MM.1S (cell line): ENCODE measurements at places on chromosomes 3 and 15.

DNA sequence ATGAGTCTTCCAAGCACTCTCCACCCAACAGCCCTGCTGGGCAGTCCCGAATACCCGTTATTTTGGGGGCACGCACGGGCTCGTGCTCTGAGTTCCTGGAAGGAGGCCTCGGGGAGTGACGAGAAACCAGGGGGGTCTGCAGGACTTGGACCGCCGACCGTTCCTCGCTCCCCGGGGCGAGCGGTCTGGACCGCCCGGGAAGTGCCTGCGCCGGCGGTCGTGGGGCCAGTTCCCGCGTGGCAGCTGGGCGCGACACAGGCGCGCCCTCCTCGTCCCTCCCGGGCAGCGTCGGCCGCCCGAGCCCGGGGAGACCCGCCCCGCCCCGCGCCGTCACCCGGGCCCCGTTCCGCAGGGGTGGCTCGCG, 387 bp downstream of the GNB4 start:
- DNase-seq: no peak

DNA sequence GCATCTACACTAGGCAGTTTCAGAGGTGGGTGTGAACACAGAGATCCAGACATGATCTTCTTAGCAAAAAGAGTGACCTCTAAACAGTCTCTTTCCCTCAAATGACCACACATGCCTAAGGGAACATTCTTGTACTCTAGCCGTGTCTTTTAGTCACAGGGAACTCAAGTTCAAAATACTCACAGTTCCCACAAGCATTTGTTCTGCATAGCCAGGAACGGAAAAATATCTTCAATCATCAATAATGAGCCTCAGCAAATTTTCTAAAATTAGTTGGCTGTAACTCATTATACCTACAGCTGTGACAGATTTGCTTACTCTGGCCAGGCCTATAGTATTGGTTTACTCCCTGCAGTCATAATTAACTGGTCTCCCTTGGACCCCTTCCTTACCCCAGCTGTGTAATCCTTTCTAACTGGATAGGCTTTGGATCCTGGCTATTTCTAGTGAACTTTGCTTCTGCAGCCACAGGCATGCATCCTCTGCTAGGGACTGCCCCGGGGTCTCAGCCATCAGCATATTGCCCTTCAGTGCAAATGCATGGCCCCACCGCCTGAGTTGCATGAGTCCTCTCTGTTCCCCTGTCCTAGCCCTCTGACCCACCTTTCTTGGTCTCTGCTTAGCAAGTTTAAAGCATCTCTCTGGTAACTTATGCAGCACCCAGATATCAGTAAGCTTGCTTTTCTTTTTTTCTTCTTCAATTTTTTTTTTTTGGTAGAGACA, 56.0 kb upstream of the HACD2 start:
- DNase-seq: no peak

DNA sequence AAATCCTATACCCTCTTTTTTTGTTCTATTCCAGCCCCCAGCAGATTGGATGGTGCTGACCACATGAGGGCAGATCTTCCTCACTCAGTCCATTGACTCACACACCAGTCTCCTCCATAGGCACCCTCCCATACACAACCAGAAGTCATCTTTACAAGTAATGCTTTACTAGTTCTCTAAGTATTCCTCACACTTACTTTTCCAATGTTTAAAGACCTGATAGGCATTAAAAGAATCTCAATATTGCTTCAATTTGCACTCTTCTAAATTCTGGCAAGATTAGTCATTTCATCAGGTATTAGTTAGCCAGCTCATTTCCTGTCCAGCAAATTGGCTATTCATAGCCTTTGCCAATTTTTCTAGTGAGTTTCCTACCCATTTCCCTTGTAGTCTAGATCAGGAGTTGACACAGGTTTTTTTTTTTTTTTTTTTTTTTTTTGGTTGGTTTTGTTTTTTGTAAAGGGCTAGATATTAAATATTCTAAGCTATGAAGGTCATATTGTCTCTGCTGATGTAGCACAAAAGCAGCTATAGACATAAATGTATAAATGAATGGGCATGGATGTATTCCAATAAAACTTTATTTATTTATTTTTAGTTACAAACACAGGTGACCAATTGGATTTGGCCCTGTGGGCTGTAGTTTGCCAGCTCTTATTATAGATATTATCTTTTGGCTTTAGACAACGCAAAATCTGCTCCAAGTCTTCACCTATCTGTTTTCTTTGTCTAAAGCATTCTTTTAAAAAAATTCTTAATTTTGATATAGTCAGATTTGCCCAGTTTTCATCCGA, 76.1 kb downstream of the ABHD5 start:
- DNase-seq: no peak

- DNase-seq: no peak
Measured at GRCh38 chr3:172103724-172104123, 64.3 kb downstream of the FNDC3B start.

GRCh38 chr15:51022206-51022605, 72.5 kb downstream of the TNFAIP8L3 start:
- no peak for DNase-seq

GRCh38 chr15:90624278-90624981, 92.7 kb upstream of the BLM start:
- DNase-seq: no peak

GRCh38 chr15:92121047-92121446, 267.5 kb downstream of the SLCO3A1 start:
- DNase-seq: no peak

DNA sequence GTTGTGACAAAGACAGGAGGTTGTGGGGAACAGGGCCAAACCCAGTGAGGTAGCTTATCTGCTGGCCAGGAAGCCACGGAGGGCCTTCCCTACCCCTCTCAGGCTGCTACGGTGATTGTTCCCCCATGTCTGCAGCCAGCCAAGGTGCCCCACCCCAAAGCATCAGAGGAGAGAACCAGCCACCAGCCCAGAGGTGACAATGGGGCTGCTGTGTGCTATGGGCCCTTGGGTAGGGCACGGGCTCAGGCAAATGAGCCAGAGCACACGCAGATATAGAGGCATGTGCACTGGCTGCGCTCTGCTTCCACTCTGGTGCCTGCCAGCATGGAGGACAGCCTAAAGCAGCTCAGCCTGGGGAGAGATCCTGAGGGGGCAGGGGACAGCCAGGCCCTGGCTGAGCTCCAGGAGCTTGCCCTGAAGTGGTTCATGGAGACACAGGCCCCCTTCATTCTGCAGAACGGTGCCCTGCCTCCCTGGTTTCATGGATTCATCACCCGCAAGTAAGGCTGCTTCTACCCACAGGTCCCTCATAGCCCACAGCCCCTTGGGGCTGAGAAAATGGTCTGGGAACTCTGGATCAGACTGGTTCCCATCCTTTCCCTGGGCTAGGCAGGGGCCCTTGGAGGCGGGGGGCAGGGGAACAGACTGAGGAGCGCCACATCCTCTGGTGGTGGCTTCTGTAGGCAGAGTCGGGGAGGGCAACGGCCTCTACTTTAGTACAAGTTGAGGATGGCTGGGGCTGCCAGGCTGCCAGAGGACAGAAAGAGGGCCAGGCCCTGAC, at the start of gene SH2D7:
Gene SH2D7 (plus strand): TSS at position 301 of the 781 bp plus-strand sequence. CDS start 24 bp downstream, at position 325.
- no peak for DNase-seq

- no peak for DNase-seq
Measured at GRCh38 chr15:78140292-78140691, 8.9 kb upstream of the IDH3A start.

GRCh38 chr3:185968168-185968567, 30.4 kb upstream of the TRA2B start:
- no peak for DNase-seq

DNA sequence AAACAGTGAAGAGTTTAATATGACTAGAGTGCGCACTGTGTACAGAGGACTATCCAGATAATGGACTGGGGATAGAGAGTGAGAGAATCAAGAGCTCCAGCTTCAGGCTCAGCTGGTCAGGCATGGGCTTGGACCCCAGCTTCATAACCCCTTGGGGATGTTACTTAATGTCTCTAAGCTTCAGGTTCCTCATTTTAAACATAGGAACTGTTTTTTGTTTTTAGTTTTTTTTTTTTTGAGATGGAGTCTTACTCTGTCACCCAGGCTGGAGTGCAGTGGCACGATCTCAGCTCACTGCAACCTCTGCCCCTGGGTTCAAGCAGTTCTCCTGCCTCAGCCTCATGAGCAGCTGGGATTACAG, 9.9 kb upstream of the BRPF1 start:
- DNase-seq: no peak

DNA sequence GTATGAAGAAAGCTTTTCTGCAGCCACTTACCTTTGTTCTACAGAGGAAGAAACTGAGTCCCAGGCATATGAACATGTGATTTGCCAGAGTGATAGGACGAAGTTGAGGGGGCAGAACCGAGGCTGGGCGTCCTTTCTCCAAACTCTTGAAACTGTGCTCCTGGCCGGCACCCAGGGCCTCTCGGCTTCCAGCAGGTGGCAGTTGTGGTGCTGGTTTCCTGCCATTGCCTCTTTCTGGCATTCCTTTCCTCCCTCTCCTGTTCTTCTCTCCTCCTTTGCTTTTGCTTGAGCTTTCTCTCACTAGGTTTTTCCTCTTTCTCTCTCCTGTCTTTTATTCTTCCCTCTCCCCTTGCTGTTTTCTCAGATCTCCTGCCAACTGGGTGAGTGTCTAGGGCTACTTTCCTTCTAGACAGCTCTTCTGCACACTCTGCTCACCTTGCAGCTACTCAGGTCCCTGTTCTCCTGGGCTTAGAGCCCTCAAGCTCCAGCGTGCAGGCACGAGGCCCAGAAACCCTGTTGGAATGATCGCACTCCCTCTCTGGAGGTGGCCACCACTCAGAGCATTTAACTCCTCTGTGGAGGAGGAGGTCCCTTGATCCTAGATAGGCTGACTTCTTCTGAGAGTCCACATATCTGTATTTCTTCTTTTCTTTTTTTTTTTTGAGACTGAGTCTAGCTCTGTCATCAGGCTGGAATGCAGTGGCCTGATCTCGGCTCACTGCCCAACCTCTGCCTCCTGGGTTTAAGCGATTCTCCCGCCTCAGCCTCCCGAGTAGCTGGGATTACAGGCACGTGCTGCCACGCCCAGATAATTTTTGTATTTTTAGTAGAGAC, 26.2 kb downstream of the TRAK1 start:
- DNase-seq: no peak

DNA sequence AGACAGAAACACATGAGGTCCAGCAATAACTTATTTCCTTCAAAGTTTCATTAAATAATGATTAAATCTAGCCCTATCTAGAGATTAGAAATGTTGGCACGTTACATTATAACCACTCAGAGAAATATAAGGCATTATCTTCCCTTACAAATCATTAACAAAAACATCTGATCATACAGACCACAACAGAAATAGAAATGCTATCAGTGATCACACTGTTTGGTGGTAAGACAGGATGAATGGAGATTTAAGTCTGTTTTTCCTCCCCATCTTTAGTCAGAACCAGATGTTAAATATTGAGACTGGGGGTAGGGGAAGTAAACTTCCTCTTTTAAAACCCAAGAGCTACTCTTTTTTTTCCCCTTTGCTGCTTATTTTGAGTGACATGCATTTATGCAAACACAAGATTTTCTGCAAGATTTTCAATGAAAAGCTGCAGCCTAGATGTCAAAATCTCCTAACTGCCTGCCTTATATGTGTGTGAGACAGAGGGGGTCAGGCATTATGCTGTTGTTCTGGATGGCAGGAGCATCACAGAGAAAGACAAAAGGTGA, 70.4 kb downstream of the CBLB start:
- no peak for DNase-seq

- DNase-seq: no peak
Measured at GRCh38 chr15:50862553-50862952, 45.9 kb upstream of the AP4E1 start.

- no peak for DNase-seq
Measured at GRCh38 chr15:55786341-55786740, 43.4 kb upstream of the PRTG start.

GRCh38 chr15:64767203-64767602, 8.2 kb downstream of the RBPMS2 start:
- DNase-seq: no peak

DNA sequence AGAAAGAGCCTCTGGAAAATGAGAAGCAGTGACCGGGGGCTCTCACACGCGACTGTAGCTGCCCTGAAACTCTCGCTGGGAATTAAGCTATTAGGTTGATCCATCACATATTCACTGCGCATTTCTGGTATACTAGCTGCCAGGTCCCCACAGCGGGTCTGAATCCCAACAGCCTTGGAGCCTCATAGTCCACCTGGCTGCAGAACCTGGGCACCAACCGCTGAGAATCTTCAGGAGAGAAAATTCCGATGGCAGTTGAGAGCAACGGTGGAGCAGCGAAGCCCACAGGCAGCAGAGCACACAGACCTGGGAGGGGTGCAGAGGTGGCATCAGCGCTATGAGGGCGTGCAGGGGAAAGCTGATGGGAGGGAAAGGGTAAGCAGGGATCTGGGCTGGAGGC, 75.1 kb downstream of the FAM174B start:
- no peak for DNase-seq

- DNase-seq: no peak
Measured at GRCh38 chr3:106212665-106213222, 343.9 kb upstream of the CBLB start.

- no peak for DNase-seq
Measured at GRCh38 chr3:30470496-30470895, 135.9 kb upstream of the TGFBR2 start.

DNA sequence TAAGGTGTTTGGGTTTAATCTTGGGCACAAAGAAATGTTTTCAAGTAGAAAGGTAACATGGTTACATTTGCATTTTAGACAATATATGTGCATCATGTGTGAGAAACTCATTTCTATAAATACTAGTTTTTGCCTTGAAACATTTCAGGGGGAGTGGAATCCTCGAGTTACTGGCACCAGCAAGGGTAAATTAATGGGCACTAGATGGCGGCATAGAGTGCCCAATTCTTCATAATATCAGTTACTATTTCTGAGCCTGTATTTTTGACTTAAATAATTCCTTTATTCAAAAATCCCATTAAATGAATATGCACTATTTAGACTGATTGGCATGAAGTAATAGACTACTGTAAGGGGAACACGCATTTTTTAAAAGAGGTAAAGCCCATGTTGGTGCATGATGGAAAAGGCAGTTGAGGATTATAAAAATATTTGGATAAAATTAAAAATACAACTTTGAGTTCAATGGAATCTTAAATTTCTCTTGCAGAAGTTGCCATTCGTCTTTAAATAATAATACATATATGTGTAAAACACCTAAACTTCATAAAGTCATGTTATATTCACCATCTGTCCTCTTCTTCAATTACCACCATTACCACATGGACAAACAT, 106.3 kb downstream of the ZBTB20 start:
- peak; percentile 36 for DNase-seq

- DNase-seq: no peak
Measured at GRCh38 chr3:28134198-28134597, 107.2 kb upstream of the CMC1 start.
